ENCODE measurements at places on chromosomes 7 and 10.

GRCh38 chr7:97107192-97107800, 10.2 kb upstream of the SDHAF3 start:
- DNase-seq = no peak

GRCh38 chr10:131111471-131112080, 199.9 kb downstream of the TCERG1L start:
- DNase-seq = no peak

DNA sequence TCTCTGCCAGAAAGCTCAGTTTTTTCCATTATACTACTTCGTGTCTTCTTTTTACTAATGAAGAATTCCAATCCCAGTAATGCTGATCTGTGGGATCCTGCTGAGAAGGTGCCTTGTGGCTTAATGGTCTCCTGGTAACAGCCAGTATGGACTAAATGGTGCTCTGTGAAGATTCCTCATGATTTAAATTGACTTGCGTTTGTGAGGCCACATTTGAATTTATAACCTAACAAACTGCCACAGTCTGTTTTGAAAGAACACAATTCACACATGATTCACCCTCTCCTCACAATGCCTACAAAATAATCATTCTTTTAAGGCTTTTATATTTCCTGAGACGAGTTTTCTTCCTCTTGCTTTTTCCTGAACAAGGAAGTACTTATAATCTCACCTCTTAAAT, 140.0 kb downstream of the MBL2 start:
- DNase-seq = no peak

DNA sequence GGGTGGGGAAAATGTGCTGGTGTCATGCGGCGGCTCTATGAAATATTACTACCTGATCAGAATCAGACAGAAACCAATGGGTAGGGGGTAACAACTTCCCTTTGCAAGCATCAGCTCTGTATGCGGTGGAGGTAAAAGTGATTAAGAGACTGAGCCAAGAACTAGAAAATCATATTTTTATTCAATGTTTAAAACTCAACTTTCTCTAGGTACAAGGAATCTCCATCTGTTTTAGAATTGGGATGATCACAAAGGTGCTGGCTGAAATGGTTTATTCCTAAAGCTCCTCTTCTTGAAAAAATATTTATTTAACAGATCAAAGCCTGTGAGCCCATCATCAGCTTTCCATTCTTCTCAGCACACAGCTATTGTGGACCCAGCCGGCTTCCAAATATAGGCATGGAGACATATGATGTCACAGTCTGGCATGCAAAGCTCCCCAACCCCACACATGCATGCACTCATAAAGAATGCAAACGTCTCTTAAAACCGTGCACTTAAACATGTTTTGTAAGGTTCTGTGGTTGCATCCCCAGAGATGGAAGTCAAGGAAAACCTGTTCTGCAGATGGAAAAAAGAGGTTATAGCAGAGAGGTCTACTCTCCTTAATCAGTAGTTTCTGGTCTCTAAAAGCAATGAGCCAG, 126.0 kb downstream of the SKIDA1 start:
- DNase-seq = peak; percentile 67

DNA sequence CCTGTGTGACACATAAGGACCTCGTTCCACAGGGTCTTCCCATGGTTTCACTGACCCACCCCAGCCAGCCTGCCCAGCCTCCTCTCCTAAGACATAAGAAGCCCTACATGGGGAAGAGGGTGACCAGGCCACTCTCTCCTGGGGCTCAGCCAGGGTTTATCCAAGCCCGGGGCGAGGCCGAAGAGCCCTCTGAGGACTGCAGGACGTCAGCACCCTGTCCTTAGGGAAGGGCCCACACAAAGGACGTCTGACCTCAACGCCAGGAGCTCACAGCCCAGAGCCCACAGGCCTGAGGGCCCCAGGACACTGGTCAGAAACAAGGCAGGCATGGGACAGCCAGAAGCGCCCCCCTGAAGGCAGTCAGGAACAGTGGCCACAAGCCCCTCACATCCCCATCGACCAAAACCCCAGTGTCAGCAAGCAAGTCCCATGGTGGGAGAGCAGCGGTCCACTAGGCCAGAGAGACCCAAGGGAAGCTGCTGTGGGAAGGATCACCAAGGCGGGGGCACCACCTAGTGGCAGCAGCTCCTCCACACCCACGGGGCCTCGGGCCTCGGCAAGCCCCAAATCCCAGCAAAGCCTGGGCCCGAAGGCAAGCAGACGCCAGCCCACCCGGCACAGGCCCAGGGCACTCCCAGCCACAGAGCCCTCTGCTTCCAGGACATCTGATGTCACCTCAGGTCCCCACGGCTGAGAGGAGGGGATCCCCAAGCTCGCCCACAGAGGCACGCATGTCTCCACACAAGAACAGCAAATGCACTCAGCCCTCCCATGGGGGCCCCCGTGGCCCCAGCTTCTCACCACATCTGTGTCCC, 23.4 kb downstream of the MAD1L1 start:
- peak; percentile 67 for DNase-seq

DNA sequence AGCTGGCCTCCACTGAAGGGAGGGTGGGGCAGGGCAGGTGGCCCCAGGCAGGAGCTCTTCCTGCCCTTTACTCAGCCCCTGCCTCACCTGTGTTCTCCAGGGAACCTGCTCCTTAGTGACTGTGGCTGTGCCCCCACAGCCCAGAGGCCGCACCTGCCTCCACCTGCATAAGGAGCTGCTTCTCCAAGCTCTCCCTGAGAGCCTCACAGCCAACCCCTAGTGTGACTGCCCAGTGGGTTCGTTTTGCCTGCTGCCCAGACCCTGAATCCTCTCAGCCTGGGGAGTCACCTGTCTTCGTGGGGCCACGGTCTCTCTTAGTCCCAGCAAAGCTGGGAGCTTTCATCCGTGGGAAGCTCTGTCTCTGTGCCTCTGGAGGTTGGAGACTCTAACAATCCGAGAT, 94.4 kb downstream of the GLRX3 start:
- no peak for DNase-seq

DNA sequence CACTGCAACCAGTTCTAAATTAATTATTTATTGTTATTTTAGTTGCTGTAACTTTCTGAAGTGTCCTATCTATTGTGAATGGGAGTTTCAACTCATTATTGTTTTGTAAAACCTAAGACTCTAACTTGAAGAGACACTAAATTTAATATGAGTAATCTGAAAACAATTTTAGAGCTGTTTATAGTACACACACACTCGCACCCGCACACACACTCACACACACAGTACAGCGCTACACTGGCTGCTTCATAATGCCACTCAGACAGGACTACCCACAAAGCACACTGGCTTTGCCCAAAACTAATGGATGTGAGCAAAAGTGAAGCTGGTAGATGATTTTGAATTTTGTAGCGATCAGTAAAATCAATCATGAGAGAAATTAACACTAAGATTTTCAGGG, 238.9 kb upstream of the ETV1 start:
- no peak for DNase-seq

DNA sequence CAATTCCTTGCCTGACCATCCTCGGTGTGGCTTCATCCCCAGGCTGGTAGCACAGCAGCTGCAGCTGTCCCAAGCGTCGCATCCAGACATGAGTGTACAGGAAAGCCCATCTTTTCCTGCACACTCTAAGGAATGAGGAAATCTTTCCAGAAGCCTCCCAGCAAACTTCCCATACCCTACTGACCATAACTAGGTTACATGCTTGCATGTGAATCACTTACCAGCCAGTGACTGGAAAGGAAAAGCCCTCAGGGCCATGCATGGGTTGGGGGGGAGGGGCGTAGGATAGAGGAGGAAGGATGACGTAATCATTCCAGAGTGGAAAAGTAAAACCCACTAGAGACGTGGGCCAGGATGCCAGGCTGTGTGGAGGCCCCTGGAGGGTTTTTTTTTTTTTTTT, 18.9 kb upstream of the ZNF212 start:
- DNase-seq = no peak

- DNase-seq = no peak
These were observed 15.4 kb downstream of the NRAP start for GRCh38 chr10:113648478-113648877.

GRCh38 chr10:273088-273487, 137.8 kb downstream of the ZMYND11 start:
- DNase-seq = no peak

DNA sequence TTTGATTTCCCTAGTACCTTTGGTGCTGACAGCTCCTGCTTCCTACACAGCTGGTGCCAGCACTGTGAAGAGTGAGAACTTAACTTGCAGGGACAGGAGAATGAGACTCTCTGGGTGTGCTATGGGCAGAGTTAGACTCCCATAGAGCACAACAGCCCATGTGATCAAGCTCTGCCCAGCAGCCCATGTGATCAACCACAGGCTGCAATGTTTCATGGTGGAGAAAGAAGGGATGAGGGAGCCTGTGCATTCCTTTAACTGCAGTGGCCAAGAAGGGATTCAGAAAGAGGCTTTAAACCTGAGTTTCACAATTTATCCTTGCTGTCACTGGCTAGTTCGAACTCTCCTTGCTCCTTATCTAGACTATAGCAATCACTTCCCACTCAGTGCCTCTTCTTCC, 10.0 kb upstream of the MEST start:
- DNase-seq = no peak

- DNase-seq = no peak
These were observed 302.1 kb upstream of the IMMP2L start for GRCh38 chr7:111864291-111864976.

DNA sequence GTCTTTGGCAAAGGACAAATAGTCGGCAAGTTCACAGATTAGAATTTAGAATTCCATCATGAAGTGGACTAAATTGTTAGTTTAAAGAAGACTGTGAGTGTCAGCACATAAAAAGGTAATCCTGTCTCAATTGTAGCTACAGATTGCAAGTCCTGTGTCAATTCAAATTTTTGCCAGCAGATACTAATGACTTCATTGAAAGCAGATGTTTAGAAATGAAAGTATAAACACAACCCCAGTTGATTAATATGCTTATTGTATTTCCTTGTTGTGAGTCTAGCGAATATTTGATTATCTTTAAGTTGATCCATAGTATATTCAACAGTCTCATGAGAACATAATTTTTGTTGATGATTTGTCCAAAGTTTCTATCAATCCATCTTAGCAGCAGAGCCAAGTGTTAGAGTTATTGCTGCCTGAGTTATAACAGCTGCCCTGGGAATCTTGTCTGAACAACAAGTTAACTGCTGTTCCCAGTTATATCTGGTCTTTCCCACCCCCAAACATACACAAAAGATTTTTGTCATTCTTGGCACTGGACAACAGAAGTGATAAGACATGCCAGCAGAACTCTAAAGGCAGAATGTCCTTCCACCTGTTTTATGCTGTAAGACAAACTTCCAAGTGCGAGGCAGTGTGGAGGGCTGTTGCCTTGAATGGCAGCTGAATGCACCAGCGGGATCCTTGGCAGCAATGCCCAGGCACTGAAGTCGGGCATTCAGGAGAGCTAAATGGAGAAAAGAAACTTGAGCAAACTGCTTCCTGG, 21.3 kb upstream of the HERPUD2 start:
- DNase-seq = no peak

GRCh38 chr10:804191-804781, 114.8 kb upstream of the DIP2C start:
- no peak for DNase-seq

- DNase-seq = no peak
These were observed 127.9 kb upstream of the PRSS58 start for GRCh38 chr7:142385491-142386340.

- no peak for DNase-seq
These were observed 27.0 kb upstream of the GIMAP7 start for GRCh38 chr7:150487625-150488024.

- no peak for DNase-seq
These were observed 22.6 kb downstream of the PLAC9 start for GRCh38 chr10:80154978-80155695.

Data from NCI-H510A (cell line).